ENCODE measurements at places on chromosomes 5 and 9. TPM values are rescaled to one million over a fixed set of nuclear protein-coding genes. Genes with fewer than 3 reads are reported as not detected.

MYO10 gene
- total RNA-seq, result 67.4 TPM

NCS1 gene
- 51.4 TPM for total RNA-seq

SPAG8 gene
- 0.24 TPM for total RNA-seq

PLAC8L1 gene
- total RNA-seq, result 0.49 TPM

SH3GL2 gene
- 0.07 TPM for total RNA-seq

PDZD2 gene
- 0.21 TPM for total RNA-seq

LCN12 gene
- 1.9 TPM for total RNA-seq

C8G gene
- 1.1 TPM for total RNA-seq

PCDHB11 gene
- 0.11 TPM for total RNA-seq

CBY3 gene
- not detected for total RNA-seq

FGFR4 gene
- total RNA-seq, result 22.0 TPM

FOXD4L6 gene
- not detected for total RNA-seq

KIF20A gene
- 47.9 TPM for total RNA-seq

GRIA1 gene
- not detected for total RNA-seq

IRX2 gene
- total RNA-seq, result 1.7 TPM

LHX3 gene
- 0.09 TPM for total RNA-seq

PDGFRB gene
- total RNA-seq, result 0.09 TPM

PCDHB14 gene
- 0.06 TPM for total RNA-seq

ASB6 gene
- 25.3 TPM for total RNA-seq

CCDC180 gene
- 0.25 TPM for total RNA-seq

CORO2A gene
- 1.1 TPM for total RNA-seq

BARHL1 gene
- total RNA-seq, result not detected

PTBP3 gene
- 45.5 TPM for total RNA-seq

SV2C gene
- not detected for total RNA-seq

SLC6A19 gene
- not detected for total RNA-seq

NSMF gene
- 41.4 TPM for total RNA-seq

QRFP gene
- total RNA-seq, result not detected

CLIC3 gene
- 2.4 TPM for total RNA-seq

ACSL6 gene
- total RNA-seq, result not detected

GNG10 gene
- total RNA-seq, result 72.1 TPM

SNX2 gene
- 60.7 TPM for total RNA-seq

ADAMTS6 gene
- total RNA-seq, result 0.11 TPM

PRRT1B gene
- 0.69 TPM for total RNA-seq

LRRC19 gene
- total RNA-seq, result not detected

CDK5RAP2 gene
- total RNA-seq, result 32.2 TPM

GTF2H2 gene
- 12.2 TPM for total RNA-seq

RNF180 gene
- total RNA-seq, result 0.60 TPM

MELK gene
- total RNA-seq, result 79.5 TPM

SLC45A2 gene
- total RNA-seq, result not detected

FOCAD gene
- total RNA-seq, result 18.3 TPM

PITX1 gene
- total RNA-seq, result 31.5 TPM

IRX1 gene
- total RNA-seq, result not detected

MYOT gene
- not detected for total RNA-seq

PCDHB1 gene
- not detected for total RNA-seq

LHX2 gene
- 4.6 TPM for total RNA-seq

FLT4 gene
- total RNA-seq, result 2.2 TPM

WNT8A gene
- total RNA-seq, result not detected

Data from A549 treated with DMSO at 1 μM for 4 hours (cell line).